Activated naive CD8-positive, alpha-beta T cell treated with anti-CD3 and anti-CD28 coated beads for 36 hours (primary cell): ENCODE measurements at places on chromosomes 4 and X.

- peak; percentile 48 for DNase-seq
Observed at GRCh38 chr4:10013722-10014121, 7.6 kb downstream of the SLC2A9 start.

DNA sequence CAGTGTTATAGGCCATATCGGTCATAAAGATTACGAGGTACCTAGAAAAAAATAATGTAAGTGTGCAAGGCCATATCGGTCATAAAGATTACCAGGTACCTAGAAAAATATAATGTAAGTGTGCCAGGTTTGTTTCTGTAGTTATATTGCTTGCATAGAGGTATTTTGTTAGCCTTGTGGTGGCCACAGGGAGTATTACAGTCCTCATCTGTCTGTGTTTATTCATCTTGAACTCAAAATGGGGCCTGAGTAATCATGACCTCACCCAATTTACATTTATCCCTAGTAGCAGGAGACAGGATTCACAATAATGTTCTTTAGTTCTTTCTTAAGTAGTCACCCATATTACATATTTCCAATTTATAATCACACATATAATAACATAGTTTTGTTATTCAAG lies 459.7 kb downstream of the MID1IP1 start:
- no peak for DNase-seq

DNA sequence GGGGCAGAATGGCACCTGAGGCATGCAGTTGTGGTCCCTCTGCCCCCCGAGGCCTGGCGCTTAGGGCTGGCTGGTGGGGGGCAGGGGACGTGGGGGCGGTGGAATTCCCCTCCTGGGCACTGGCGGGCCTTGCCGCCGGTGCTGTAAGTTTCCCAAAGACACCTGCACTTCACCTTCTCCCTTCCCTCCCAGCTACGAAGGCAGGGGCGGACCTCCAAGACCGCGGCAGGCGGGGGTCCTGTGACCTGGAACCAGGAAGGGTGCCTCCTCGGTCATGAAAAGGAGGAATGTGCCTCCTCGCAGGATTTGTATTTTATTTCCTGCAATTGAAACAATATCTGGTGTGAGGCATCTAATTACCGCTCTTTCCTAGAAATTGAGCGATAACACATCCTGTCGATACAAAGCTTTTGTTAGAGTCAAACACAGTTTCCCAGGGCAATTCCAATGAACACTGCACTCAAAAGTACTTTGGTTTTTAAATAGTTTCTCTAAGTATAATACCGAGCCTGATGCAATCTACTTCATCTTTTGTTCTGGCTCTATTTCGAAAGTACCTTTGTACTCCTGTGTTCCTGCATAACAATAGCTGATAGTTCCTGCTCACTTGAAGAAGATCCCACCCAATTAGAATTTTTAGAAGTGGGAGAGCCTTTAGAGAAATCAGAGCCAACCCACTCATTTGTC lies 12.3 kb upstream of the ADRA2C start:
- no peak for DNase-seq

DNA sequence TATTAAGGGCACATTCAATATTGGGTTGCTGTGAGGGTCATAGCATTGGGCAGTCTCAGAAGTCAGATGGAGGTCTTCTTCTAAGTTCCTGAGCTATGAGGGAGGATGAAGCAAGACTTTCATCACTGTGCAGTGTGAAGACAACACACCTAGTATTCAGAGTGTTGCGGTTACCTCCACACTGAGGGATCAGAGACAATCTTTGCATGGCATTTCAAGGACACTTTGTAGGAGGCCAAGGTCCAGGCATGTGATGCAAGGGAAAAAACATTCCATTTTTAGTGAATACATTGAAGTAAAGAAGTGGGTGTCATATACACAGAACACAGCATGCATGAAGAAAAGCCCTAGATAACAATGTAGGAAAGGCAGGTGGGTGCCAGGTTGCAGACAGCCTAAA lies 481.2 kb upstream of the DIPK2B start:
- DNase-seq, result no peak

DNA sequence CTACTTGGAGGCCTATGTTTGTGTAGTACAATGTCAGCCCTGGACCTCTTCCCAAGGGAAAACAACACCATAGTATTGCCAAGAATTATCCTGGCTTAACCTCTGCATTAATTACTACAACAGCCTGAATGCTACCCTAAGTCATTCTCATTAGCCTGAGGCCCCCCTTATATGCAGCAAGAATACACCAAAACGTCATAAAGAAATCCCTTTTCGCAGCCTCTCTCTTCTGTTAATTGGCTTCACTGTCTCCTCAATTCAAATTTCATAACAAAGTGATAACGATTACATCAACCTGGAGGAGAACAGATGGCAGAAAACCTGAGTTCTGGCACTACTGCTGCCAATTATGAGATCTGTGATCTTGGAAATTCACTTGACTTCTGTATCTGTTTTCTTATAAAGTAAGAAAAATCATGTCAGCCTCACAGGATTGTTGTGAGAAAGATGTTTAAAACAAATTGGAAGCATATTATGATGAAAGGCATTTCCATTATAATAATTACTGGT lies 1663.1 kb downstream of the STIM2 start:
- no peak for DNase-seq

DNA sequence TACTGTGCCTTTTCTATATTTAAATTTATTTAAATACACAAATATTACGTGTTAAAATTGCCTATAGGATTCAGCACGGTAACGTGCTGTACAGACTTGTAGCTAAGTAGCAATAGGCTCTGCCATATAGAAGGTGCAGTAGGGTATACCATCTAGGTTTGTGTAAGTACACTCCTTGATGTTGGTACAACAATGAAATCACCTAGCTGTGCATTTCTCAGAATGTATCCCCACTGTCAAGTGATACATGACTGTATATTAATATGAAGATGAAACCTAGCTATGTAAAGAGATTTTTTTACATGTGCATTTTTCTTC lies 431.2 kb downstream of the KCTD8 start:
- DNase-seq, result no peak

DNA sequence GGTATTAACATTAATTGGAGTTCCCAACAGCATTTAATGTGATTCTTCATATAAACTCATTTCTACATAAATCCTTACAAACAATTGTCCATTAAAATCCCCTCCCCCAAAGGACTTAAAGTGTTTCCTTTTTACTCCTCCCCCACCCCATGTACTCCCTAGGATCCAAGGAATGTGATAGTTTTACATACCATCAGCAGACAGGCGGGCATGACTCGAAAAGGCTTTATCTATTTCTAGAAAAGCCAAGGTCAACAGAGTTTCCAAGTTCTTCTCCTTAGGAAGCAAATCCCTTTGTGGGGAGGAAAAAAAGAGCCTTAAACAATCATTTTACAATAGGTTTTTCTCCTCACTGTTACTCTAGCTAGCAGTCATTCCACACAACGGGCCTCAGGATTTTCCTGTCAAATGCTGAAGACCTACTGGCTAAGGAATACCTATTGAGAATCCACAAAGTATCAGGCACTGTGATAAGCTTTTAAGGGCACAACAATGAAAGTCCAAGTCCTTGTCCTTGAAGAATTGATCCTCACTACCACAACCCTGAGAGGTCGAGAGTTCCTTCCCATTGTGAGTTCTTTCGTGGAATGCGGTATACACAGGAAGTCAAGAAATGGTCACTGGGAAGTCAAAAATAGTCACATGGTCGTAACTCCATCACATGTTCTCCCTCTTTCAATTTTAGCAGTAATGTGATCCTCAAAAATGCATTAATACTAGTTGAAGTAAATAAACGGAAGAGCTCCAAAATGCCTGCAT lies 7.2 kb downstream of the PPM1K start:
- DNase-seq, result no peak

DNA sequence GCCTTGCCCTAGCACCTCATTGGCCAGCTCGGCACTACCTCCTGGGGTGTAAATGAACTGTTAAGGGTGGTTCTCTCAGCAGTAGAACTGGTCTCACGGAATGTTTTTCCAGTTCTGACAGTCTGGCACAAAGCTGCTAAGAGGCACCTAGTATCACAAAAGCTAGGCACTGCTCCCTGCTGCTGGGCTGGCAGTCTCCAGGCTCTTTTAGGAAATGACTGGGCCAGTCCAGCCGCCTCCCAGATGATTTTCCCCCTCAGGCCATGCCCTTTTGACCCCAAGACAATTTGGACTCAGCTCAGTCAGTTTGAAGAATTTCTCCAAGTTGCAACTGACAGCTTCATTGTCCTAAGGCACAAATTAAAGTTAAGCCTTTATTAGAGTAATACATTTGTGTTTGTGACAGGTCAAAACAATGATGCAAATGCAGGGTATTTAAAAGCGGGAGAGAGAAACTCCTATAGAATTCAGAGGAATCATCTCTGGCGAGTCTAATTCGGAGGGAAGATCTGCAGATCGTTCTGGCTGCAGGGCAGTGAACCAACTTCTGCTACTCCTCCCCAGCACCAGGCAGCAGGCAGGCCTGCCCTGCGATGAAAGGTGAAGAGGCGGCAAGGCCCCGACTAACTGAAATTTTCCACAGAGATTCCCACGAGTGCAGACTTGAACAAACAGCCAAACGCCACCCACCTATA lies 7.9 kb downstream of the FRMD7 start:
- DNase-seq, result no peak

DNA sequence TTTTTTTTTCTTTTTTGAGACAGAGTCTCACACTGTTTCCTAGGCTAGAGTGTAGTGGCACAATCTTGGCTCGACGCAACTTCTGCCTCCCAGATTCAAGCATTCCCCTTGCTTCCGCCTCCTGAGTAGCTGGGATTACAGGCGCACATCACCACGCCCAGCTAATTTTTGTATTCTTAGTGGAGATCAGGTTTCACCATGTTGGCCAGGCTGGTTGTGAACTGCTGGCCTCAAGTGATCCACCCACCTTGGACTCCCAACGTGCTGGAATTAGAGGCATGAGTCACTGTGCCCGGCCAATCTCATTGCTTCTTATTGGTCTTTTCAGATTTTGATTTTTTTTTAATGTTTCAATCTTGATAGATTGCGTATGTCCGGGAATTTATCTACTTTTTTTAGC lies 124.4 kb downstream of the NBDY start:
- DNase-seq, result no peak

DNA sequence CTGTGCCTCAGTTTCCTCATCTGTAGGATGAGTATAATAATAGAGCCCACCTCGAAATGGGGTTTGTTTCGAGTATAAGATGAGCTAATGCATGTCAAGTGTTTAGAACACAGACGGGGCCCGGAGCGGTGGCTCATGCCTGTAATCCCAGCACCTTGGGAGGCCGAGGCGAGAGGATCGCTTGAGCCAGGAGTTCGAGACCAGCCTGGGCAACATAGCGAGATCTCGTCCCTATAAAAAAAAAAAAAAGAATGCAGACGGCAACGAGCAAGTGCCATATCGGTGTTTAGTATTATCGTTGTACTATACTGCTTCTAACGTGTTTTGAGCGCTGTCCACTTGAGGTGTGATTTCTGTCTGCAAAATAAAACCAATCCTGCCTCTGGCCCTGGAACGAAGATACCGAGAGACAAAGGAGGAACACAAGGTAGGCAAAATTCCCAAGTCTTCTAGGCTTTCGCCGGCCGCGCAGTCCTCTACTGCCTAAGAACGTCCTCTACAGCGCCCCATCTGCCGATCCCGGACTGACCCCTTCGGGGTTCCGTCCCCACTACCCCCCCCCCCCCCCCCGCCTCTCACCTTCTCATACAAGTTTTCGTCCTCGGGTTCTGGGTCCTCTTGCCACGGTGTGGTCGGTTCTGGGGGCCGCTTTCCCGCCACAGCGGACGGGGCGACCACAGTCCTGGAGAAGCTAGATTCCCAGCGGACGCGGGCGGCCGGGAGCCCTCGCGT lies 442 bp downstream of the NDUFB11 start:
- no peak for DNase-seq

DNA sequence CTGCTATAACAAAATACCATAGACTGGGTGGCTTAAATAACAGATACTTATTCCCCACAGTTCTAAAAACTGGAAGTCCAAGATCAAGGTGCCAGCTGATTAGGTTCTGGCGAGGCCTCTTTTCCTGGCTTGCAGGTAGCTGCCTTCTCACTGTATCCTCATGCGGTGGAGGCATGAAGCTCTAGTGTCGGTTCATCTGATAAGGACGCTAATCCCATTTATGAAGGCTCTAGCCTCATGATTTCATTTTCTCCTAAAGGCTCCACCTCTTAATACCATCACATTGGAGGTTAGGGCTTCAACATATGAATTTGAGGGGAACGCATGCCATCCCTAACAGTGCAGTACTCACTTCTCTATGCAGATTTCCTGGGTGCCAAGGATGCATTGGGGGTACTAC lies 57.9 kb upstream of the STIM2 start:
- no peak for DNase-seq

GRCh38 chrX:56738670-56739069 lies 9.6 kb downstream of the NBDY start:
- DNase-seq, result no peak
